ENCODE measurements at places on chromosomes 7 and 10. TPM values are rescaled to one million over a fixed set of nuclear protein-coding genes. Genes with fewer than 3 reads are reported as not detected.

ANXA8 gene
- total RNA-seq = 27.8 TPM

HPSE2 gene
- not detected for total RNA-seq

KCND2 gene
- total RNA-seq = not detected

OR6V1 gene
- not detected for total RNA-seq

ANKRD2 gene
- 4.2 TPM for total RNA-seq

APBB1IP gene
- total RNA-seq = 8.5 TPM

SLC26A3 gene
- total RNA-seq = not detected

SPDYE5 gene
- not detected for total RNA-seq

NODAL gene
- not detected for total RNA-seq

KLLN gene
- total RNA-seq = 0.53 TPM

KLF14 gene
- 0.05 TPM for total RNA-seq

AUTS2 gene
- 5.3 TPM for total RNA-seq

GBX1 gene
- not detected for total RNA-seq
